Right renal cortex interstitium (tissue), 3 donors: ENCODE measurements at places on chromosomes 2 and 18.

DNA sequence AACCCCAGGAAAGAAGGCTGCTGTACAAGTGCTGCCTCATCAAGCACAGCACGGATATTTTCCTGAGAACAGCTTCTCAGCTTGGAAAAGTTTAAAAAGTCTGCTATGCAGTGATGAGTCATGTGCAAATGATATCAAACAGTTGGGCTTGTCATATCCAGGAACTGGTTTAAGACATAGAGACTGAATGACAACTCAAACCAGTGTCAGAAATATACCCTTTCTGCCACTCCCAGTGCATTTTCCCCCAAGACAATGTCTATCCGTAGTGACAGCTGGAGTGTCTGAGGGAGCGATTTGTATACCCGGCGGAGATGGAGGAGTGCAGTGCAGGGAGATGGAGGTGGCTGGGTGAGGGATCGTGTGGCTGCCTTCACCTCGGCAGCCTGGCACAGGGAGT, 28.2 kb downstream of the SOX11 start:
- DNase-seq, result no peak

GRCh38 chr2:40371525-40372282, 80.2 kb downstream of the SLC8A1 start:
- no peak for DNase-seq

DNA sequence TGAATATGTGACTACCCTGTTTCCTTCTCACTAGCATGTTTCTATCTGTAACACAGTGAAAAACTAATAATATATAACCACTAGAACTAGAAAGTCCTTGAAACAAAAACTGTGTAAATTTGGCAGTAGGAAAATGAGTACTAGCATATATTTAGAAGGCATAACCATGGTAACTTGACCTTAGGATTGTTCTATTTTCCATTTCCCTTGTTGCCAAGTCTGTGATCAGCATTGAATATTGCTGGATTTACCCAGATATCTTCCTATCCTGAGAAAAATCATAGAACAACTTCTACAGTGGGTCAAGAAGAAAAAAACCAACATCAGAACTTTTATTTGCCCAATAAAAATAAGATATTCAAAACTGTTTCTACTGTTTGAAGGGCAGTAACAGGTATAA, 563.9 kb upstream of the NRXN1 start:
- no peak for DNase-seq

- no peak for DNase-seq
Observed at GRCh38 chr18:76493213-76494161, 1.6 kb downstream of the ZNF516 start.

- DNase-seq, result no peak
Observed at GRCh38 chr2:107235491-107236254, 349.7 kb upstream of the ST6GAL2 start.

DNA sequence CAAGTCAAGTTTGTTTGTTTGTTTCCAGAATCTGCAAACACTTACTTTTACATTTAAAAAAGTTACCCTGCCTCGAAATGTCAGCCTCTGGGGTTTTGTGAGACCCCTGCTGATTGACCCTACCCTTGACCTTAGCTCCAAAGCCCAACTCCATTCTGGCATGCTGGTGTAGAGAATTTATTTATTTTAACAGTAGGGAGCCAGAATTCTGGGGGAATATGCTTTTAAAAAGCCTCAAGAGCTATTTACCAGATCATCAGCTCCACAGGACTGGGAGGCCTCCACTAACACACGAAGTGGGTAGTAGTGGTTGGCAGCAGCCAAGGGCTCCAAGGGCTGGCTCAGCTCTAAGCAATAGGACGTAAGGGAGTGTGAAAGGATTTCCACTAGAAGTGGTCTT, 23.2 kb upstream of the GREB1L start:
- no peak for DNase-seq

- DNase-seq, result no peak
Observed at GRCh38 chr2:85550486-85550885, 10.8 kb downstream of the GGCX start.

GRCh38 chr2:136874258-136874657, 108.9 kb downstream of the THSD7B start:
- no peak for DNase-seq
